Vagina (tissue), 2 donors: ENCODE measurements at places on chromosomes 3 and 15.
A peak's percentile ranks its signal among the peaks of the same experiment; 100 is the strongest.

GRCh38 chr3:143173242-143173641 is 53.7 kb downstream of the CHST2 start:
- DNase-seq, result no peak

- DNase-seq, result no peak
Observed at GRCh38 chr3:24303057-24303754, 191.4 kb downstream of the THRB start.

- DNase-seq, result no peak
Observed at GRCh38 chr3:186989429-186989828, 59.1 kb downstream of the ST6GAL1 start.

DNA sequence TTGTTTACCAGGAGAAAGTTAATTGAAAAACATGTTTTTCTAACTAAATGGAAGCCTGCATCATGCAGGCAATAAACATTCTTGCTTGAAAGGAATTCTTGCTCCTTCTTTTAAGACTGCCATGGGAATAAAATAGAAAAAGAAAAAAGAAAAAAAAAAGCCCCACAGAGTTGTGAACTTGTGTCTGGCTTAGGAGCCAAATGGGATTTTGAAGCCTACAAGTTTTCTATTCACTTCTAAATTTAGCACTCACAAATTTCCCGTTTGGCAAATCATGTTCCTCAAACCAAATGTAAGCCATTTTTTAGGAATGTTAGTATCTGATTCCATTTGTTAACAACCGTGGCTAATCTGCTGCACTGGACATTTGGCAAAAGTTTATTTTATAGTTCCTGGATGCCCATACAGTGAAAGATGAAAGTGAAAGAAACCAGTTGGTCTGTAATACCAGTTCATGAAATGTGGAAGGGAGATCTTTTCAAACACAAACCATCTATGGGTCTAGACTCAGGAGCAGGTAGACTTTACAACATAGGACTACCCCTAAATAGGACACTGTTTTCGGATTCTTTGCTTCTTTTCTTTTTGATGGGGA is 133.8 kb upstream of the GMNC start:
- DNase-seq, result no peak

GRCh38 chr3:10703875-10704274 is 112.2 kb upstream of the SLC6A11 start:
- no peak for DNase-seq

GRCh38 chr3:188316723-188317070 is 162.7 kb downstream of the LPP start:
- no peak for DNase-seq

DNA sequence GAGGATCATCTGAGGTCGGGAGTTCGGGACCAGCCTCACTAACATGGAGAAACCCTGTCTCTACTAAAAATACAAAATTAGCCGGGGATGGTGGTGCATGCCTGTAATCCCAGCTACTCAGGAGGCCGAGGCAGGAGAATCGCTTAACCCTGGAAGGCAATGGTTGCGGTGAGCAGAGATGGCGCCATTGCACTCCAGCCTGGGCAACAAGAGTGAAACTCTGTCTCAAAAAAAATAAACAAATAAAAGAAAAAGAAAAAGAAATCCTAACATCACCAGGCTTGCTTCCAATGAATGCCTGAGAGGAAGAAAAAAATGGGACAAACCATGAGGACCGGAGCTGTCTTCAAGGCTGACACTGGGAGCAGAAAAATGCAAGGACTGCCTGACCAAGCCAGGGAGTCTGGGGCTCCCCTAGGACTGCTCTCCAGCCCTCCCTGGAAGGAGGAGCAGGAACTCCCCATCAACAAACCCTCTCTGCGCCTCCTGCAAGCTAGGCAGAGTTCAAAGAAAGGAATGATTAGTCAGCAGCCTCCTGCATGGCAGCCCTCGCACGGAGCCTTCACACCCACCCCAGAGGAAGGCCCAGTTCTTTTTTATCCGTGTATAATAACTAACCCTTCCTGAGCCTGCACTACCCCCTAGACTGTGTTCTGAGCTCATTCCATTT is 55.4 kb downstream of the NUP210 start:
- no peak for DNase-seq

DNA sequence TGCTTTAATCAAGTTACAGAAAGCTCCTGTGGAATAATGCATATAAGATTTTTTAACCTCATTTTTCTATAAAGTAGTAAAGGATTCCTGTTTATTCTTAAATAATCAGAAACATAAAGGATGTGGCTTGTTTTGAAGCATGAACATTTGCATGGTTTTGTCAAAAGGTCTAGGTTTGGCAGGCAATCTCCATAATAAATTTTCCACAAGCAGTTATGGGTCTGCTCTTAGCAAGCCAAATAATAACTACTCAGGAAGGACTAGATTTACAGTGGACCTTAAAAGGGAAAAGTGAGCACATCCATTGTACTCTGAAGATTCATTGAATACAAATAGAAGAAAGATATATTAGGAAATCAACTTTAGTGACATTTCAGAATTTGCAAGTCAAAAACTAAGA is 407.3 kb upstream of the CBLB start:
- no peak for DNase-seq

DNA sequence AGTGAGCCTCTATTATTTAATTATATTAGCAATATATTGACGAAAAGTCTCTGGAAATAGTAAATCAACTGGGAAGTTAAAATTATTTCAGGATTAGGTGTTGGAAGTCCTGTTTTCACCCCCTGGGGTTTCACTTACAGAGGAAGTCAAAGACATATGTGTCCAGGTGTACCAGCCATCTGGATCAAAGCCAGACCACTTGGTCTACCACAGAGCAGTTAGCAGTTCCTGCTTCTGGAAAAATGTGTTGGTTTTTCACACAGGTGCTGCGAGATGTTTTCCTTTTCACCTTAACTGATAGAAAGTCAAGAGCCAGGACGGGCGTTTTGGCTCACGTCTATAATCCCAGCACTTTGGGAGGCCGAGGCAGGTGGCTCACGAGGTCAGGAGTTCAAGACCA is 13.1 kb downstream of the MME start:
- DNase-seq, result no peak

- no peak for DNase-seq
Observed at GRCh38 chr3:189981668-189982067, 139.0 kb downstream of the P3H2 start.

GRCh38 chr3:110521019-110521418 is 550.6 kb upstream of the NECTIN3 start:
- DNase-seq, result no peak

GRCh38 chr15:29276366-29276765 is 6.7 kb upstream of the NSMCE3 start:
- DNase-seq, result no peak

DNA sequence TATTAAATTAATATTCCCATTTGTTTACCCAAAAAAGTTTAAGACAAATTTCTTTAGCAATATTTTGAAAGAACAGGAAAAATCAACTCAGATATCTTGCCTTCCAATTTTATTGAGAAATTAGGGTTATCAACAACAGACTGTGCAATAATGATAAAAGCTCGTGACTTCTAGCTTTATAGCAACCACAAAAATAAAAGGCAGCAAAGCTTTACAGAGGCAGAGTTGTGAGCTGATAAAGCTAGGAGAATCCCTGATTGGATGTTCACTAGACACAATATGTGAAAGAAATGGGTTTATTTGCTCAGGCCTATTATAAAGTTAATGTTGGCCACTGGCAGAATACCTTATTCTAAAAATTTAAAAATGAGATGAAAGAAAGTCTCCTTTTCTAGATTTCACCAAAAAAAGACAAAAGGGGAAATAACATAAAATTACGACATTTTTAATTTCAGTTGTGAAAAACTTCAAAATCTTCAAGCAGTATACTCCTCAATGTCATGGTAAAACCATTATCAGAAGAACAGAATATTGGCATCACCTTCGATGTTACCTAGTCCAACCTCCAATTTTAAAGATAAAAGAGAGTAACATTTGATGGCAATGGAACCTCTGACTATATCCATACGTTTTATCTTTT is 2.8 kb downstream of the VPS13C start:
- DNase-seq, result no peak

- no peak for DNase-seq
Observed at GRCh38 chr3:148175214-148175613, 522.5 kb upstream of the AGTR1 start.

- no peak for DNase-seq
Observed at GRCh38 chr15:91515188-91515754, 338.2 kb upstream of the SLCO3A1 start.

- no peak for DNase-seq
Observed at GRCh38 chr3:98457543-98457942, 5.5 kb upstream of the OR5K1 start.

DNA sequence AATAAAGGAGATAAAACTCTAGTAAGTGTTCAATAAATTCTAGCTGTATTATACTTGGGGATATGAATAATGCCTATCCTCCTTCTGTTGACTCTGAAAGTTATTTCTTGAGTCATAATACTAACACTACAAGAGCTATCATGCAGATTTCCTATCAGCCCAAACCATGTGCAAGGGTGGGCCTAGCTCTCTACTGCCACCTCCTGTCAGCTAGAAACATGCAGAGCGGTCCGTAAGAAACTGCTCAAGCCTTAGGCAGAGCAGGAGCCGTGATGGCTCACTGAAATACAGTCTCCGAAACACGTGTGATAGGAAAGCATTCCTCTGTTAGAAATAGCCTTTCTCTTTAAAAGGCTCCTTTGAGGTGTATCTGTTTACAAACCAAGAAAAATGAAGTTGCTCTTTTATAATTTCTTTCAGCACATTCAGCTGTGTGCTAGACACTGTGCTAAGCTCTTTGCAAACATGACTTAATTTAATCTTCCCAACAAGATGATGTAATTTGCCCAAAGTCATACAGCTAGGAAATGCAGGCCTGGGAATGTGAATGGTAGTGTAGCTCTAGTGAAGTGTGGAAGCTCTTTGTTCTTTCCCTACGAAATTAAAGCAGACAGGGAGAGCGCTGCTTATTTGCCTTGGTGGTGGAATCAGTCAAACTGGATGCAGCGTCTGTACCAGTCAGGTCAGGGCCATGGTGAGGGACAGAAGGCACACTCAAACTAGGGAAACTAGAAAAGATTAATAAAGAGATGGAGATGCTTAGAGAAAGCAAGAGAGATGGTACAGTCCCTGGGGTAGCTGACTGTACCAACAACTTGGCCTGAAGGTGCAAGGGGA is 43.1 kb downstream of the MTHFS start:
- no peak for DNase-seq

DNA sequence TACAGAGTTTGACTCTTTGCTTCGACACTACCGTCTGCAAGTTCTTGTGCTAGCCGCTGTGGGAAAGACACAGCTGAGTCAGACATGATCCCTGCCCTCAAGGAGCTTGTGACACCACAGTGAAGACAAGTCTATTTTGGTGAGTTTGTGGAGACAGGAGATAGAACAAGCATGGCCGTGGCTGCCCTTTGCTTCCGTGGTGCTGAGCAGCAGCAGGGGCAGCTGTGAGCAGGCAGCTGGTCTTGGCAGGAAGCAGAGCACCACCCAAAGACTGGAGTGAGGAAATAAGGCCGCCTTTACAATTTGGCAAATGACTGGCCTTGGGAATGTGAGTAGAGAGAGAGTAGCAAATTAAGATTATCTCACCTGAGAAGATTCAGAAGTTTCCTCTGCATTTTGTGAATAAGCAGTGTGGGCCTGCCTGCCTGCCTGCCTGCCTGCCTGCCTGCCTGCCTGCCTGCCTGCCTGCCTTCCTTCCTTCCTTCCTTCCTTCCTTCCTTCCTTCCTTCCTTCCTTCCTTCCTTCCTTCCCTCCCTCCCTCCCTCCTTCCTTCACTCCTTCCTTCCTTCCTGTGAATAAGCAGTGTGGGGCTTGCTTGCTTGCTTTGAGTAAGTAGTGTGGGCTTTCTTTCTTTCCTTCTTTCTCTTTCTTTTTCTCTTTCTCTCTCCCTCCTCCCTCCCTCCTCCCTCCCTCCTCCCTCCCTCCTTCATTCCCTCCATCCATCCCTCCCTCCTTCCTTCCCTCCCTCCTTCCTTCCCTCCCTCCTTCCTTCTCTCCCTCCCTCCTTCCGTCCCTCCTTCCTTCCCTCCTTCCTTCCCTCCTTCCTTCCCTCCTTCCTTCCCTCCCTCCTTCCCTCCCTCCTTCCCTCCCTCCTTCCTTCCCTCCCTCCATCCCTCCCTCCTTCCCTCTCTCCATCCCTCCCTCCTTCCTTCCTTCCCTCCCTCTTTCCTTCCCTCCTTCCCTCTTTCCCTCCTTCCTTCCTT is 1.6 kb upstream of the GCNT3 start:
- no peak for DNase-seq

DNA sequence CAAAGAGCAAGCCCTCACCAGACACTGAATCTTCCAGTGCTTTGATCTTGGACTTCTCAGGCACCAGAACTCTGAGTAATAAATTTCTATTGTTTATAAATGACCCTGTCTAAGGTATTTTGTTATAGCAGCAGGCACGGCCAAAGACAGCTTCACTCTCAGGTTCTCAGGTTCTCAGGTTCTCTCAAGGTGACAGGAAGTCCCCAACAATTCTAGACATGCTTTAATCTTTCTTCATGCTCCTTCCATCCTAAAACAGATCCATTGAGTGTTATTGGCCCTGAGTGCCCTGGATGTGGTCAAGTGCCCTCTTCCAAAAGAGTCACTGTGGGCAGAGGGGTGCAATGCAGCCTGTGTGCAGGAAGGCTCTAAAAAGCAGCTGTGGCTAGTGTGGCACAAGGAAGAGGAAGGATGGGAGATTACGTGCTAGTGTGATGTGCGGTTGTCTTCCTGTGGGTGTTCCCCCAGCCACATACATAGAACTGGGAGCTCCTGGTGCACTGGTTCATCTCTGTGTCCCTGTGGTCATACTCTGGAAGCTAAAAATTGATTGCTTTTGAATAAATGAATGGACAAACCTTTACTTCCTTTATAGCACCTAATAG is 11.0 kb upstream of the RAB7A start:
- no peak for DNase-seq

DNA sequence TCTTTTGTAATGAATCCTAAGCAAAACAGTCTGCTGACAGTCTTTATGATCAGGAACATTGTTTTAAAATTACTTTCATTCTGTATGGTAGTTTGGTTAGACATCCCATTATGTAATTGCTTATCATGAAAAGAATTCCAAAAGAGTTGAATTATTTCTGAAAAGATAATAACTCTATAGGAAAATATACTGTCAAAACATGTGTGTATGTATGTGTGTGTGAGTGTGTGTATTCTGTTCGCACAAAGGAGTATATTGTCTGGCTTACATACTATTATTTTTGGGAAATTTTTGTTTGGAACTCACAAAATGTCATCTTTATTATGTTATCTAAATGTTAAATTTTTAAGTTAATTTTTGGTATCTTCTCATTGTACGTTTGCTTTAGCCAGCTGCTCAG is 1075.9 kb downstream of the ZPLD1 start:
- no peak for DNase-seq

- DNase-seq, result peak; percentile 85
Observed at GRCh38 chr15:31261266-31262142, 65.1 kb upstream of the KLF13 start.

DNA sequence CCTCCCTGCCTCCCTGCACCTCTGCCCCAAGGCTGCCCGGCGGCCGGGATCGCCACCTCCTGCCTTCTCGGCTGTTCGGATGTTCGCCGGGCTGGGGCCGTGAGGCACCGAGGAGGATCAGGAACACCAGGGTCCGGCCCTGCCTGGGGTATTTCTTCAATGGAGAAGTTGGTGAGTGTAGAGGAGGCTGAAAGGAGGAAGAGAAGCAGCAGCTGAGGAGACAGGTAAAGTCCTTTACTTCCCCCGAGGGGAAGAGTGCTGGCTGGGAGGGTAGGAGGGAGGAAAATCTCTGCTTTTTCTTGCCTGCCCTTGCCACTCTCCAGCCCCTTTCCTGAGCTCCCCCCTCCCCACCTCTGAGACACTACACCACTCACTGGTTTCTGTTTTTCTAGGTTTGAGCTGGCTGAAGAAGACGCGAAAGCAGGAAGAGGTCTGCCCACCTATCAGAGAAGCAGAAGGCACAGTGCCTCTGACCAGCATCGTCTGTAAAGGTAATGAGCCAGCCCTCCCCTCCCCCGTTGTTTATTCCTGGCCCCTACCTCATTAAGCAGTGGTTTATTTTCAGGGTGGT is 519 bp downstream of the ASB7 start:
- DNase-seq, result no peak
